ENCODE measurements at places on chromosomes 5 and 9.

DNA sequence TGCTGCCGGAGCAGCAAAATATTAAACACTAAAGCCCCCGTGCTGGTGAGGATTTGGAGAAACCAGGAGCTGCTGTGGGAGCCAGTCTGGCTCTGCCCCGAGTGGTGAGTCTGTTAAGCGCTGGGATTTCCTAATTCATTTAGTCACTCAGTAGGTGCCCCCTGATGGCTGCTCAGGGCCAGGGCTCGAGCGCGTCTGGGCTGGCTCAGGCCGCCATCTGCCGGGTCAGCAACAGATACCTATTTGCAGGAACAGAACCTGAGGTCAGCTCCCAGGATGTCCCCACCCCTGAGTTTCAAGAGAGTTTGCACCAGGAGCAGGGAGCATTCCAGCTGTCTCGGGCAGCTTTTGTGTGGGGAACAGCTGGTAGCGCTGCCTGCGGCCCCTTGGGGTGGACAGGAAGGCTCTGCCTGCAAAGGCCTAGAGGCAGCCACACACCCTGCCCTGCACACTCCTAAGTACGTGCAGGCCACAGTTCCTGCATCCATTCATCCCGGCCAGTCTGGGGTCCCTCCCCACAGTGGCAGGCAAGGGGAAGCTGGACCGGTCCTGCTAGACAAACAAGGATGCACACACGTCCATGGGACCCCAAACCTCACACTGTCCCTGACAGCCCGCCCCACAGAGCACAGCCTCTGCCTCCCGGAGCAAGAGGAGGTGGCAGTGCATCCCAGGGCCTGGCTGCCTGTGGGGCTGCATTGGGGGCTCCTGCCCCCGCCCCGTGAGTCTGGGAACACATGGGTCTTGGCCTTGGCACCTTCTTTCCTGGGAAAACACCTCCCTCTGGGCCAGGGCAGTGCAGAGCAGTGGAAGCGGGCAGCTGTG is 83.7 kb downstream of the ADAMTS2 start:
- peak; percentile 90 for DNase-seq

DNA sequence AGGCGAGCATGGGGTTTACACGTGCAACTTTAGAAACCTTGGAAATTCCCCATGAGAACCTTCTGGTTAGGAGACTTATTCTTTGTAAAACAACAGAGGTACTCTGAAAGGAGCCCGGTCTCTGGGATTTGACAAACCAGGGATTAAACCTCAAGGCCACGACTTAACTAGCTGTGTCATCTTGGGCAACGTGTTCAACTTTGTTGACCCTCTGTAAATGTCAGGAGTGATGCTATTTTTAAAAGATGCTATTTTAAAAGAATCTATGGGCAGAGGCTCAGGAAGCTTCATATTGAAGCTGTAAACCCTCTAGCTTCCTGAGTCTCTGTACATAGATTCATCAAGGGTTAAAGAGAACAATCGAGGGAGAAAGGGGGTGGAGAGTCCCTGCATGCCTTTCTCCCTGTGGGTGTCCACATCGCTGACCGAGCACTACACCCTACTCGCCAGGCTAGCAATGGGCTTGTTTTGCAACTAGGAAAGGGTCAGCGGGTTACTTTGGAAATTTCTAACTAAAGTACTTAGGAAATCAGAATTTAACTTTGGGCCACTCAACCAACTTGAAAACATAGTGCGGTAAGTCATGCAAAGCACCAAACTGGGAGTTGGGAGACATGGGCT is 2.1 kb downstream of the SLC36A2 start:
- no peak for DNase-seq

DNA sequence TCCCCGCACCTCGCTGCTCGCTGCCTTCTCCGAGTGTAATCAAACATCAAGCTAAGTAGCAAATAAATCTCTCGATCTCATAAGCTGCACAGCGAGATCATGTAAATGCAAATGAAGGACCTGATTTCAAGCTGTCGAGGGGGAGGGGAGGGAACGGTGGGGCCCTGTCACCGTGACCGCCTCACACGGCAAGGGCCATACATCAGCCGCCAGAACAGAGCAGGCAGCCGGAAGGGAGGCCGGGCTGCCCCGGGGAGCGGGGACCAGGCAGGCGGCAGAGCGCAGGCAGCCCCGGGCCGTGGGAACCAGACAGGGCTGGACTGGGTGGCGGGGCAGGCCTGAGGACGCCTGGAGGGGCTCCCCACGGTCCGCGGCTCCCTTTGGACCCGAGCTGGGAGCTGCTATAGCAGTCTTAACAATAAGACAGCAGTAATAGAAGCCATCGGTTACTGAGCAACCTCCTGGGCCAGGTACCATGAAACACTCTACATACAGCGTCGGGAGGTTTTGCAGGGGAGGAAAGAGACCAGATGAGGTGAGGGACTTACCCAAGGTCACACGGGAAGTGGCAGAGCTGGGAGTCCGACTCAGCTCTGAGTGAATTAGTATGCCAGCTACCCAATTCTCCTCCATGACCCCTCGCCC is 76.8 kb downstream of the CFAP77 start:
- DNase-seq, result no peak

DNA sequence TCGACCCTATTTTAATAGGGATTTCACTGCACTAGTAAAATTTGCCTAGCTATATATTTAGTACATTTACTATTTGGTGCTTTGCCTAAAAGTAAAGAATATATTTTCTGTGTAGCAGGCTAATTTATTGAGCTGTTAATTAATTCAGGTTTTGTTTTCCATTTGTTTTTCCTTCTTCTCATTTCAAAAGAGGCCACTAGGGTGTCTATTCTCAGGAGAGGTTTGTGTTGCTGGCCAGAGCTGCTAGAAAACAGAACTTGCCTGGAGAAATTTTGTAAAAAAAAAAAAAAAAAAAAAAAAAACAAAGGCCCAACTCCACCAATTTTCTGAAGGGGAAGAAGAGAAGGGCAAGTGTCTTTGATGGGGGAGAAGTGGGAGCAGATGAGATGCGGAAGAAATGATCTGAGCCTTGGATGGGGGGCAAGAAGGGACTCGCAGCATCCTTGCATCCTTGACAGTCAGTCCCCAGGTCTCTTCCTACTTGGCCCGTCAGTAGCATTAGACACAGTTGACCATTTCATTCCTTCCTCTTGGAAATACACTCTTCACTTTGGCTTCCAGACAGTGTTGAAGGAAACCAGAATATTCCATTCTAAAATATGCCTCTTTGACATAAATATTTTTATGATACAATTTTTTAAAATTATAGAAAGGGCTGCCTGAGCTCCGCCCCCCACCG is 318.5 kb downstream of the TRPM3 start:
- no peak for DNase-seq

DNA sequence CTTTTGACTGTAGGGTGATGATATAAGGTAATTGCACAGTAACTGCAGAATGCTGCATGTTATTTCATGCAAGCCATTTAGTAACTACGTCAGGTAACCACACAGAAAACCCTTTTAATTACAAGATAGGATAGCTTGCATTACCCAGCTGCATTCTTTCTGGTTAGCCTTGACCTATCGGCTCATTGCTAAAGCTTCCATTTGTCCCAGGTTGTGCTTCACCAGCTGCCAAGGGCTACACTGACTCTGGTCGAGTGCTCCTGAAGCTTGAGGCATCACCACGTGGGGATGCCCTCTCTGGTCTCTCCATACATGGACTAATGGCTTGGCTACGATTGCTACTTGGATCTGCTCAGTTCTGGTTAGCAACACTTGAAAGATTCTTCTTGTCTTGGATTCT is 81.1 kb upstream of the SLC12A2 start:
- DNase-seq, result no peak

- no peak for DNase-seq
Measured at GRCh38 chr9:70883963-70884793, 237.2 kb downstream of the TRPM3 start.

GRCh38 chr5:156450778-156451177 is 123.8 kb downstream of the SGCD start:
- DNase-seq, result no peak

- no peak for DNase-seq
Measured at GRCh38 chr9:73024601-73025034, 71.8 kb upstream of the ALDH1A1 start.

DNA sequence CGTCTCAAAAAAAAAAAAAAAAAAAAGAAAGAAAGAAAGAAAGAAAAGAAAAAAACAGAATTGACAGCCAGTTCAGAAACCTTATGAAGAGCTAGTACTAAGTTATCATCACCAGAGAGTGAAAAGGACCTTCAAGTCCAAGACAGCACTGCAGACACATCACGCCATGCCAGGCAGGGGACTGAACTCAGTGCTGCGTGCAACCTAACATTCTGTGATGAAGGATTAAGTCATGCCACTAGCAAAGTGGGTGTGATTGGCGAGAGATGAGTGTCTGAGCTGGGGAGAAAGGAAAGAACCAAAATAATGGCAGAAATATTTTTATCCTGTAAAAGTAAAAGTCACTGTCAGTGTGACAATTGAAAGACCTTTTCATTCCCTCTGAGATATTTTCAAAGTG is 54.7 kb downstream of the MAP1B start:
- DNase-seq, result no peak

DNA sequence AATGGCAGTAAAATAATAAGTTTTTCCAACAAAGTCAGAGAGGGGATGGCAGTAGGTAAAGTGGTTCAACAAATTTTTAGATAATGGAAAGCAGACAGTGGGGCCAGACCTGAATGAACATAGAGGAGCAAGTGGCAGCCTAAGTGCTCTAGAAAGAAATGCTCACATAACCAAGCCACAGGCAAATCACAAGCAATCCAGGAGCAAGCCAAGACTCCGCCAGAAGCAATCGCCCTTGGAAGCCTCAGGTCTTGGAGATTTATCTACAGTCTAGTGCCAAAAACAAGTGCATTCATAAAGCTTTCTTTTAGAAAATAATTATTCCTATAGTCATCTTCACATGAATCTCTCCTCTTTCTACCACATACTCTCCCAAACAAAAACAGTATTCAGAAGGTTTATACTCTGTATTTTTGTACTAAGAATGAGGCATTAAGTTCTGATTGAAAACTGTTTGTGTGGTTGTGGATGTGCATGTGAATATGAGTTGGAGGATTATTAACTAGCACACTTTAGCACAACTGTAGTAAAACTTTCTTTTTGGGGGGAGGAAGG is 375.5 kb downstream of the CDH9 start:
- no peak for DNase-seq

- DNase-seq, result peak; percentile 58
Measured at GRCh38 chr9:94672811-94673487, 33.6 kb upstream of the FBP1 start.

GRCh38 chr9:98311541-98311940 is 56.1 kb upstream of the TBC1D2 start:
- DNase-seq, result no peak

- no peak for DNase-seq
Measured at GRCh38 chr5:150860246-150860821, 14.0 kb downstream of the IRGM start.

DNA sequence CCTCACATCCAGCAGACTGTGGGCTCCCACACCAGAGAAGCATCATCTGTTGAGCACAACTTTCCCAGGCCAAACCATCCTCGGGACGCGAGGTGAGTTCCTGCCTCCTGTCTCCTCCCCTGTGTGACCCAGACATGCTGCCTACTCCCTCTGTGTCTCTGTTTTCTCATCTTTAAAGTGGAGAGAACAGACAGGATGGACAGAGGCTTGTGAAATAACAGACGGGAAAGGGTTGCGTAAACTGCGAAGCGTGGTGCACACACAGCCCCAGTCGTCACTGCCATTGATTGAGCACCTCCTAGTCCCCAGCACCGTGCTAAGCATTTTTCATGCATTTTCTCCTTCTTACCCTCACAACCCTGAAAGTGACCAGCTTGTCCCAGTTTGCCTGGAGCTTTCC is 52.1 kb upstream of the LMX1B start:
- no peak for DNase-seq

DNA sequence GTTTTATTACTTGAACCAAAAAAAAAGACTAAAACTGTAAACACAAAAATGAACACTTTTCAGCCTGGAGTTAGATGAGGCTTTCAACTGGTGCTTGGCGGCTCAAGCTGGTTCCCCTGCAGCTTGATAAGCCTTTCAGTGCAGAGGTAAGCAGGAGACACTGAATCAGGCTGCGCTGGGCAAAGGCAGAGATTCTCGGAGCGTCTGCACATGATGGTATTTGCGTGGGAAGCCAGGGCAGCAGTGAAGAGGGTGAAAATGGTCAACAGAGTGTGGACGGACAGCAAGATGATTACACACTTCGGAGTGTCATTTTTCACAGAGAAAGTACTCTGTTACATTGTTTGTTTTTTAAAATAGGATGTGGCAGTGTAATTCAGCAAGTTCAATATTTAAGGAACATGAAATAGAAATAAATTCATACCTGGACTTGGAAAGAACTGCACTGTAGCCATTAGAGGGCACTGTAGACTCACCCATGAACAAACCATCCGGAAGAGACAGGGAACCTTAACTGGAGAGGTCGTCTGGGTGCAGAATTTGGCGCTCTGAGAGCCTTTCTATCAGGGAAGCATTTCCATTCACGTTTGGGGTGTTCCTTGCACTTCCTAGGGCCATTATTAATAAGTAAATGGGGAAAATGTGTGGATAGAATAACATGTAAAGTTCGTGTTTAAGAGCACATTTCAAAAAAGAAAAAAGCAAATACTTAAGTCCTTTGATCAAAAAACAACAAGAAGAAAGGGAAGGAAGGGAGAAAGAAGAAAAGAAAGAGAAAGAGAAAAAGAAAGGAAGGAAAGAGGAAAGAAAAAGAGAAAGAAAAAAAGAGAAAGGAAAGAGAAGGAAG is 69.8 kb downstream of the ICE1 start:
- peak; percentile 71 for DNase-seq

- no peak for DNase-seq
Measured at GRCh38 chr5:153626836-153627235, 136.4 kb downstream of the GRIA1 start.

- DNase-seq, result no peak
Measured at GRCh38 chr5:34894716-34895115, 20.6 kb downstream of the RAD1 start.

DNA sequence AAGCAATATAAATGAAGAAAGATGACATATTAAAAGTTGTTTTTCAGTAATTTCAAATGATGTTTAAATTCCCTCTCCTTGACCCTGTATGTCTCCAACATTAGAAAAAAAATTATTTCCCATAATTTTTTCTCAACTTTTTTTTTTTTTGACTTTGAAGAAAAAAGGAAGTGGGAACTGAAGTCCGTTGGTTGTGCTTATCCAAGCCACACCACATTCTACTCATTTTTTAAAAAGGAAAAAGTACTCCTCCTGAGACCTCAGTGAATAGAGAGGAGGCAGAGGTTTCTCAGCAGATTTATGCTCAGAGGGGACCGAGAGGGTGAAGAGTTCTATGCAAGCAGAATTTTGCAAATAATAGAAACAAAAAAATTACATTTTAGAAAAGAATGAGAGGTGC is 123.3 kb downstream of the PCSK5 start:
- DNase-seq, result no peak

DNA sequence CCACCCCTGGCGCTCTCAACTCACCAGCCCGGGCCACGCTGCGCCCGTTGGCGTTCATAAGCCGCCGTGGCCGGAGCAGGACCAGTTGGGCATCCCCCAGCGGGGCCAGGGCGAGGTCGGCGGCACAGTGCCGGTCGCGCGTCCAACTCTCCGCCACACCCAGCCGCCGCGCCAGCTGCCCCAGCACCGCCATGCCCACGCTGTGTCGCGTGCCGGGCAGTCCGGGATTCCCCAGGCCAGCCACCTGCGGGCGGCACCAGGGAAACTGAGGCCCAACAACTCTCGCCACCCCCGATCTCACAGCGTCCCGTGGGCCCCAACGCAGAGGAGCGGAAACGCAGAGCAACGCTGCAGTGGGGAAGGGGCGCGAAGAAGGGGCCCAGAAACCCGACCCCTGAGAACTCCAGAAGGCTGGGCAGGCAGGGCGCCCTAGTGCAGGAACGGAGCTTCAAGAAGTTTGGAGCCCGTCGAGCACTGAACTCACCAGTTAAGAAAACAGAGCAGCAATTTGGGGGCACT is 453 bp downstream of the PTRH1 start:
- no peak for DNase-seq

Measured in mesendoderm (in vitro differentiated cells).